ENCODE measurements at places on chromosomes 11 and 22.

DNA sequence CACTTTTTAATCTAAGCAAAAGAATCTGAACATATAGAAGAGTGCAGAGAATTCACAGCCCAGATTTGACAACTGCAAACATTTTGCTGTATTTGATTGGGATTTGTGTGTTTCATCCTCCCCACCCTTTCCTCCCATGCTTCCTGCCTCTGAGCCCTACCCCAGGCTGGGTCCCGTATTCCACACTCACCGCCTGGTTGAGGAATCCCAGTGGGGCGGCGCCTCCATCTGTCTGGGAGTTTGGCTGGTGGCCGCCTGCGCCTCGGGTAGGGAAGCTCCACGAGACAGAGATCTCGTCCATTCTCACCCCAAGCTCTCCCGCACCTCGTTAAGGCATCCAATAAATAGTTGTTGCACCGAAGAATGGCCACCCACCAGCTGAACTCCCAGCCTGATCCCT lies 105.9 kb upstream of the SLC22A12 start:
- DNase-seq: no peak

- no peak for DNase-seq
Observed at GRCh38 chr11:102267609-102268008, 49.7 kb upstream of the BIRC3 start.

DNA sequence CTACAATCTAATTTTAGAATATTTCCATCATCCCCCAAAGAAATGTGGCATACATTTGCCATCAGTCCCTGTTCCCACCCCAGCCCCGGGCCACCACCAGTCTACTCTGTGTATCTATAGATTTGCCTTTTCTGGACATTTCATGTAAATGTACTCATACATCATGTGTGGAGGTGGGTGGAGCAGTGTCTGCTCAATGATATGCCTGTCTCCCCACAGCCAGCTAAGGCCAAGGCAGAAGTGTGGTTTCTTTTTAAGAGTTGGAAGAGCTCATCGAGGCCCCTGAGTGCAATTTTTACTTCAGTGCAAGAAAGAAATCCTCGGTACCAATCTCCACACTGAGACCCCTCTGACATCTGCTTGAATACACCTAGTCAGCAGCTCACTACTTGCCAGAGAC lies 80.5 kb downstream of the TP53I11 start:
- no peak for DNase-seq

DNA sequence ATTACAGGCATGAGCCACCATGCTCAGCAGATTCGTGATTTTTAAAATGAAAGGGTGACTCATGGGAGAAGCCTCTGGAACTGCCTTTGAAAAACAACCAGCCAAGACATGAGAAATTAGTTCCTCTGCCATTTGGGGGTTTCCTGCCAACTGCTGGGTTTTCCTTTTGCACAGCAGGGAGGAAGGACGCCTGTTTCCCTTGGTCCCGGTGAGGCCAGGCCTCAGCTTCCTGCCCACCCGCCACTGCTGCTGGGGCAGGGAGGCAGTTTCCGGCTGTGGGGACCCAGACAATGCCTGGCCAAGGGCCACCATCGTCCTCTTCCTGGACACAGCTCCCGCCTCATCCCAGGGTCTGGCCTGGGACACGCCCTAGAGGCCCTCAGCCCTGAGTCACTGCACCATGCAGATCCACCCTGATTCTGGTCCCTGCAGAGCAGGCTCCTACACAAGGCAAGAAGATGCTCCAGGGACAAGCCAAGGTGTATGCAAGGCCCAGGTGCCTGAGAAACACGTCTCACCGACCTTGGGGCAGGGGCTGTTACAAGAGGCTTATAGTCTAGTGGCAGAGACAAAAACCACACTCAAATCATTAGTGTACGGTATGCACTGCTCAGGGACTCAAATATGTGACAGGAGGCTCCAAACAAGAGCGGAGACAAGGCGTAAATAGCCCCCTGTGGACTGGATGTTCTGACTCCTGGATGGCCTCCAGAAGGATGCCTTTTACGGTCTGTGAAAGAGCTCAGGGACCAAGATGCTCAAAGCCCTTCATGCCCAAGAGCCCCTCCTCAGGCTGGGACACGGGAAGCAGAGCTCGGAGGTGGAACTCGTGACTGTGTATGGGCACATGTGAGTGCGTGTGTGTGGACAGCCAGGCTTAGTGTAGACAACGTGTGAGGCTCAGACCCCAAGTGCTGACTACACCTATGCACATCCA lies 10.0 kb downstream of the PPM1F start:
- no peak for DNase-seq

DNA sequence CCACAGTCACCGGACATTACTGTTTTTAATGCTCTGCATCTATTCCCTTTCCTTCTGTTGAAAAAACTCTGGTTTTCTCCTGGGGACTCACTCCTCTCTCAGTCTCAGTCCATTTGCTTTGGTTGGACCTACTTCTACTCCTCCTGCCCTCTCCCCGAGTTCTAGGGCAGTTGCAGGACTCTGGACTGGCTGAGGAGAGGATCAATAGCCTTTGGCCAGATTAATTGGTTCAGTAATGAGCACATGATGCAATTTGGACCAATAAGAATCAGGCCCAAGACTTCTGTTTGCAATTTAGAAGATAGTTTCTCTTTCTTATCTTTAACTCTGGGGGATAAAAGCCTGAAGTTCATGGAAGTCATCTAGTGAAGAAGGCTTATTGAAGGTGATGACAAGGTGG lies 15.3 kb upstream of the TPH1 start:
- no peak for DNase-seq

DNA sequence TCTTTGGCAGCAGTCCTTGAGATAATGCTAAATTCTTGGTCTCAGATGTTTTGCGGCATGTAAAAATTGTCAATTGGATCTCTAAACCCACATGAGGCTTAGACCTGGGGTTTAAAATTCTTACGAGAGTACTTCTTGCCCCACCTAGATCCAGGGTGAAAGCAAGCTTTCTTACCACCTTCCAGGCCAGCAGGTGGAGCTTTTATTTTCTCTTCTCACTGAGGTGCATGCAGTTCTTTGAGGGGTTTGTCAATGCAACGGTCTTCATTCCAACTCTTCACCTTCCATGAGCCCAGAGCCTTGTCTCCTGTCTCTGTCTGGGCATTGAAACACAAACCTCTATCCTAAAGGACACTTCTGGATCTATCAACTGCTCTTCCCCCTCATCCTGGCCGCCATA lies 154.1 kb downstream of the MYO18B start:
- no peak for DNase-seq

GRCh38 chr11:58433638-58434203 lies 5.8 kb upstream of the OR5B2 start:
- DNase-seq: no peak

DNA sequence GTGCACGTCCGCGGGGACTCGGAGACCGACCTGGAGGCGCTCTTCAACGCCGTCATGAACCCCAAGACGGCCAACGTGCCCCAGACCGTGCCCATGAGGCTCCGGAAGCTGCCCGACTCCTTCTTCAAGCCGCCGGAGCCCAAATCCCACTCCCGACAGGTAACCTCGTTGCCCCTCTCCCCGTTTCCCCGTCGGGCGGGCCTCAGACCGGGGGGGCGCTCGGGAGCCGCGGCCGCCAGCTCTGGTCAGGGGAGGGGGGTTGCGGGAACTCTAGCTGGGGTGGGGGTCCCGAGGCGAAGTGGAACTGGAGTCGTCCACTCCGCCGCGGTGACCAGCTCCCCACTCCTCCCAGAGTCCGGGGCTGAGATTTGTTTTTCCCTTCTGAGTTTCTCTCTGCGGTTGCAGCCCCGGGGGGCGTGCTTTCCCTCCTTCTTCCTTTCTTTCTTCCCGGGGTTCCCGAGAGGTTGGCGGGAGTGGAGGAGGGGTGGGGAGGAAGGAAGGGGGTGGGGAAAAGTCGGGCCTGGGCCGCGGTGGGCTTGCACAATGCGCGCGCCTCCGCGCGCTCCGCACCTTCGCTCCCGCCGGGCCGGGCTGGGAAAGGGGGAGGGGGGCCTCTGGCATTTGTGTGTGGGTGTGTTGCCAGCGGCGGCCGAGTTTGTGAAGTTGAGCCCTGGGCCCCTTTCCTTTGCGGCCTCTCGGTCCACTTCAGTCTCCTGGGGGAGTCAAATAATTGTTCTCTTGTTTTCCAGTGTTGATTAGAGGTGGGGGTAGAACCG lies 952 bp downstream of the YAP1 start:
- no peak for DNase-seq

DNA sequence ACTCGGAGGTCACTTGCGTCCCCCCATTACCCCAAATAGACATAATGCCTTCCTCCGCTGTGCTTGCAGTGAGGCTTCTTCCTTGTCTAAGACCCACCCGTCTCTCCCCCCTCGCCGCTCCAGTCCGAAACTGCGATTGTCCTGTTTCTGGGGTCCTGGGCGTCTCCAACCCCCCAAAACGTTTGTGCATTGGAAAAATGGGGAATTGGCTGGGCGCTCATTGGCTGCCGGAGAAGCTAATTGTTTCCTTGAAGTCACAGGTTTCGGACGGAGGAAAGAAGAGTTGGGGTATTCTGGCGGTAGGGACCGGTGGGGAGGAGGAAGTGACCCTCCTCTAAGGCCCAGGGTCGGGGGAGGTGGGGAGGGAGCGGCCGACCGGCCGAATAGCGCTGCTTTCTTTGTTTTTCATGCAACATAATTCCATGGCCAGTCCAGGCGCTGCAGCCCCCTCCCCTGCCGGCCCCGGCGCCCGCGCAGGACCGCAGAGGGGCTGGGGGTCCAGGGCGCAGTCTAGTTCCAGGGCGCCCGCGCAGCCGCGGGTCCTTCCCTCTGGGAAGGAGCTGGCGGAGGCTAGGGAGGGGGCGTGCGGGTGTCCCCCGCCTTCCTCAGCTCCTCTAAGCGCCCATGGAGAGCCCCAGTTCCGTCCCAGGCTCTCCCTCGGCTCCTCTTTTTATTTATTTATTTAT lies 12.7 kb upstream of the CPT1A start:
- DNase-seq: no peak

DNA sequence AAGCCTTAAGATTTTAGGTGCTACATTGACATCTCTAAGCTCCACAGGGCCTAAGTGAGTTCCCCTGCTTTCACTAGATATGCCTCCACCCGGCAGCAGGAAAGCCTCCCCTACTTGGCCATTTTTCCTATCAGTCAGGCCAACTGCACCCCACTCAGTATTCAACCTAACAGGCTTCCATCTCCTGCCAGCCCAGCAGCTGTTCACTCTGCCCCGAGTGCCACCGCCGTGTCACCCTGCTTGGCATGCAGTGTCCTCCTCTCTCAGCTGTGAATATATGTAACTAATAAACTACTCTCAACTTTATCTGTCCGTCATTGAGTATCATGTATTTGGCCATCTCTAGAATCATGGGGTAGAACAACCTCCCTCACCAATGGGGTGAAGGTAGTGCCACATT lies 9.0 kb upstream of the OR6M1 start:
- DNase-seq: no peak

DNA sequence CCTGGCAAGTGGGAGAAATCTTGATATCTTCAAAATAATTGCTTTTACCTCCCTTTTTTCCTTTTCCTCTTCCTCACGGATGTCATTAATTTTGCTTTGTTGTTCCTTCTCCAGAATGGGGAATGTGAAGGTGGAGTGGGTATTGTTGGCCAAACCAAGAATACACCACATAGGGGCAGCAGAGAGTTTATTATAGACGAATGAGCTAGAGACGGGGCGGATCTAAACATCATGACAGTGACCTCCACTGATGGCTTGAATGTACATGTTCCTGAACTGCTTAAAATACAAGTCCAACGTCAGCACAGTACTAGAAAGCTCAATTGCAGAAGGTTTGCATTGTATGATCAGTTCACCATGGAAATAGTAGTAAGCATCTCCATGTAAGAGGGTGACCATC lies 122.3 kb upstream of the SNX19 start:
- no peak for DNase-seq

GRCh38 chr22:45235101-45235777 lies 5.5 kb downstream of the KIAA0930 start:
- no peak for DNase-seq

Measured in effector CD8-positive, alpha-beta T cell (primary cell).